ENCODE measurements at places on chromosomes 1 and 21. TPM values are rescaled to one million over a fixed set of nuclear protein-coding genes. Genes with fewer than 3 reads are reported as not detected.

The CATSPERE gene
- total RNA-seq, result 1.1 TPM

The LIX1L gene
- 83.3 TPM for total RNA-seq

The GJB3 gene
- total RNA-seq, result 9.6 TPM

The CAMK2N1 gene
- 0.28 TPM for total RNA-seq

The FCGR1A gene
- not detected for total RNA-seq

The SLC22A15 gene
- total RNA-seq, result 21.9 TPM

The MEF2D gene
- total RNA-seq, result 45.2 TPM

- DNase-seq, result no peak
Observed at GRCh38 chr1:193540511-193540910, 354.1 kb upstream of the B3GALT2 start.

DNA sequence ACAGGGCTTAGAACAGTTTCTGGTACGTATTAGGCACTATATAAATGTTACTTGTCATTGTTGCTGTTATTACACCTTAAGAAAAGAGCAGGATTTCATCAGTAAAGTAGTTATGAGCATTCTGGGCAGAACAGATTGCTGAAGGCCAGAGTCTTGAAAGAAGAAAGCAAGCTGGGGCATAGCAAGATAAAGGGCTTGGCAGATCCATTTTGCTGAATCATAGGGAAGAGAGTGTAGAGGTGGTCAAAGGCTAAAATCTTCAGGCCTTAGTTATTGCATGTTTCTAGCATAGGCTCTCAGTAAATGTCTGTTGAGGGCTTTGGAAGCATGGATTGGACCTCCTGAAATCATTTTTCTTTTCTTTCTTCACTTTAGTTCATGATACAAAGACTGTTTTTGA lies 67.5 kb downstream of the PLA2G4A start:
- DNase-seq, result no peak

DNA sequence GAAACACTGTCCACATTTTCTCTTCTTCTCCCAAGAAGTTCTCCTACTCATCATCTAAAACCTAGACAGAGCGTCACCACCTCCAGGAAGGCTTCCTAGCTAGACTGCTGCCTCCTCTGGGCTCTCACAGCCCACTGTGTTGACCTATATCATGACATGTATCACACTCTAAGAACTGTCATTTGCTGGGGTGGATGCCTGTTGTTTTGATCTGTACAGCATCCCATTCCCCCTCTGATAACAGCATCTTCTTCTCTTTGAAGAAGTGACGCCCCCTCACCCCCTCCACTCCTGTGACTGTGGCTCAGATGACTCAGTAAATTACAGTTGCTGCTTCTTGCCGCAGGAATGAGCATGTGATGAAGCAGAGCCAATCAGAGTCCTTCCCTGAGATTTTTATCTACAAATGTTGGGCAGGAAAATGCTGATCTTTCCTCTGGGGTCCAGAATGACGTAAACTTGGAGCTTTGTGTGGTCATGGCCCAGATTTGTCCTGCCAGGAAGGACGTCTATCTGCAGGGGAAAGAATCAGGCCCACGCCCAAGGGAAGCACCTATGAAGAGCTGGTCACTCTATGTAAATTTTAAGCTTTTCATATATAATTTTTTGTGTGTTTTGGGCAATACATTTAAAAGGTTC lies 28.0 kb upstream of the FOXO6 start:
- DNase-seq, result no peak

- DNase-seq, result no peak
Observed at GRCh38 chr1:157115429-157115838, 15.8 kb upstream of the ETV3L start.

DNA sequence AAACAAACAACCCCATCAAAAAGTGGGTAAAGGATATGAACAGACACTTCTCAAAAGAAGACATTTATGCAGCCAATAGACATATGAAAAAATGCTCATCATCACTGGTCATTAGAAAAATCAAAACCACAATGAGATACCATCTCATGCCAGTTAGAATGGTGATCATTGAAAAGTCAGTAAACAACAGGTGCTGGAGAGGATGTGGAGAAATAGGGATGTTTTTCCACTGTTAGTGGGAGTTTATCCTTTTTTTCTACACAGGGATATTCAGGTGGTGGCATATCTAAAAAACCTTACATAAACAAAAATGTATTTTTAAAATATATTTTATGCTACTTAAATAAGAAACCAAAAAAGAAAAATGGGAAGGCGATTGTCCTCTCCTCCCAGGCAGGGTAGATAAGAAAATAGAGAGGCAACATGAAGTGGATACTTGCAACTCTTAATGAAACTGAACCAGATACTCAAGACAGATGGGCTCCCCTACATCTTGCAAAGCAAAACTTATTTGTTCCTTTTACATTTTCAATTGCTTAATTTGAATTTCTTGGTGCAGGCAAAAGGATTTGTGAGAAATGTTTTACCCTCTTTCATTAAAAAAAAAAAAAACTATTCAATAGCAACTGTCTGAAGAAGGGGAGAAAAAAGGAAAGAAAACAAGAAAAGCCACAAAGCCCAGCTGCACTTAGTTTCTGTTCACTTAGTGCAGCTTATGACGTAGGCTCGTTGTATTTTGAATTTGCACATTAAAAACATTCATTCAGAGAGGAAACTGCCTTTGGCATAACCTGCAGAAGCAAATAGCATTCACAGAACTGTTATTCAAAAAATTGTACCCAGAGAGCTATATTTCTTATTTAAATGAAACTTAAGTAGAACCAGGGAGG lies 36.9 kb upstream of the RGS1 start:
- no peak for DNase-seq

- no peak for DNase-seq
Observed at GRCh38 chr1:45568421-45568820, 15.4 kb upstream of the NASP start.

DNA sequence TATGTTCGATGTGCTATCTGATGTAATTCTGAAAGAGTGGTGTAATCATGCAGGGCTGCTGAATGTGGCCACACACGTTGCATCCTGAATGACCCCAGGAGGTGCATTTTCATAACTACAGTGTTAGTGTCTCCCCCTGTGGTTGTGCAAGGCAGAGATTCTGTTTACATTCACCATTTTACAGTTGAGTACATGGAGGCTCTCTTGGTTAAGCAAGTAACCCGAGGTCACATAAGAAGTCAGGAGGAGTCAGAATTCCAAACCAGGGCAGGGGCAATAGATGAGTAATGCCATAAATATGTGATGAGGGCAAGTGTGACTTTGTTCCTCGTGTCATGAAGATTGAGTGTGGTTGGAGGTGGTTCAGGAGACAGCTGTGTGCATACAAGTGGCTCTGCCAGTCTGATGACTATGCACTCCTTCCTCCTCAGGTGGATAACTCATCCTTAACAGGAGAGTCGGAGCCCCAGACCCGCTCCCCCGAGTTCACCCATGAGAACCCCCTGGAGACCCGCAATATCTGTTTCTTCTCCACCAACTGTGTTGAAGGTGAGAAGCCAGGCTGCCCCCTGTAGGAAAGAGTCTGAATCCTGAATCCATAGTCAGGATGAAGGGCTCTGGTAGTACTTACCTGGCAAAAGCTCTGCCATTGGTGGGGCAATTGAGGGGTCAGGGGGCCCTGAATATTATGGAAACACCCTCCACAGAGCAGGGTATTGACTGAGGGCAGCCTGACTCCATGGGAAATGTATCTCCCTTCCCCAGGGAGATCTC lies 9.3 kb downstream of the ATP1A2 start:
- DNase-seq, result no peak

GRCh38 chr1:212618466-212619210 lies 10.1 kb downstream of the ATF3 start:
- no peak for DNase-seq

GRCh38 chr21:14545906-14546480 lies at the start of gene SAMSN1:
SAMSN1 (minus strand) TSS chr21:14546315; CDS start chr21:14546261, 54 bp downstream.
- no peak for DNase-seq

- no peak for DNase-seq
Observed at GRCh38 chr1:166090244-166090643, 76.6 kb downstream of the FAM78B start.

DNA sequence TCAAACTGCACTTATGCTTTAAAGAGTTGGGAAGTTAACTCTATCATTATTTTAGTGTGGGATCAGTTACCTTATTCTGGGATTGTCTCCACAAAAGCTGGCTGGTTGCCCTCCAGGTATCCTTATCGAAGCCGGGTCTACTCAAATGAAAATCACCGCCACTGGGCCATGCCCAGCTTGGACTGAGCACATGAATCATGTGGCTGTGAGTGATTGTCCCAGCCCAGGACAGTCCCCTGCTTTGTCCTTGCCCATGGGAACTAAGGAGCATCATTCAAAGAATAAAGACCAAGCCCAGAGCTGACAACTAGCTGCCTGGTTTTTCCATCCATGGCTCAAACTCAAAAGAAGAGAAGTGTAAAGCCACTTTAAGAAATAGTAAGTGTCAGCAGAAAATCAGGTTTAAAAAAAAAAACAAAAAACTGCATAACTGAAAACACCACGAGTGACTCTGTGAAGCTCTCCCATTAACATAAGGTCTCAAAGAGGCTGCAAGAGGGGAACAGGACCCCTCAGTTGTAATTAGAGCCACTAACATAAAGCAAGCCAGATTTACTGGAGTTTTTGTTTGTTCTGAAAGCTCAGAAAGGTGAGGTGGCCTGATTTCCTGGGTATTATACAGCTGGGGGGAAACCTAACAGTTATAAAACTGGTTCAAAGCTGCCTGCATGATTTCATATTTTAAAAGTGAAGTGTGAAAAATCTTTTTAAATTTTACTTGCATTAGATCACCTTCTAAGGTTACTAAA lies 91.5 kb downstream of the KIF14 start:
- DNase-seq, result no peak

- DNase-seq, result no peak
Observed at GRCh38 chr1:7671676-7672075, 99.4 kb upstream of the VAMP3 start.

GRCh38 chr1:58804853-58805565 lies 21.2 kb upstream of the JUN start:
- no peak for DNase-seq

GRCh38 chr1:194067772-194068171 lies 881.4 kb upstream of the B3GALT2 start:
- no peak for DNase-seq

- DNase-seq, result no peak
Observed at GRCh38 chr1:30815556-30815955, 58.0 kb upstream of the LAPTM5 start.

DNA sequence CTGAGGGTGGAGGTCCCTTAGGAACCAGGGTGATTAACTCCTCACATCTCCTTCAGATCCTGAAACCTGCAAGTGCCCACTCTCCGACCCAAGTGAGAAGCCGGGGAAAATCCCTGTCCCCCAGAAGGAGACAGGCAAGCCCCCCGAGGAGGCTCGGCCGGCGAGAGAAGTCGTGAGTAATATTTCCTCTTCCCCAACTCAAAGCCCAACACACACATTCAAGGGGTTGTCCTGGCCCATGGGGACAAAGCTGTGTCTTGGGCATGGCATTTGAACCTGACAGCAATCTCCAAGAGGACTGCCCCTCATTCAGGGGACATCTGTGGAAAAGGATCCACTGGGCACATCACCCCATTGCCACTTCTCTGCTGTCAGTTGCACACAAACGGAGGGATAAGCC lies 23.6 kb downstream of the VASH2 start:
- DNase-seq, result no peak

DNA sequence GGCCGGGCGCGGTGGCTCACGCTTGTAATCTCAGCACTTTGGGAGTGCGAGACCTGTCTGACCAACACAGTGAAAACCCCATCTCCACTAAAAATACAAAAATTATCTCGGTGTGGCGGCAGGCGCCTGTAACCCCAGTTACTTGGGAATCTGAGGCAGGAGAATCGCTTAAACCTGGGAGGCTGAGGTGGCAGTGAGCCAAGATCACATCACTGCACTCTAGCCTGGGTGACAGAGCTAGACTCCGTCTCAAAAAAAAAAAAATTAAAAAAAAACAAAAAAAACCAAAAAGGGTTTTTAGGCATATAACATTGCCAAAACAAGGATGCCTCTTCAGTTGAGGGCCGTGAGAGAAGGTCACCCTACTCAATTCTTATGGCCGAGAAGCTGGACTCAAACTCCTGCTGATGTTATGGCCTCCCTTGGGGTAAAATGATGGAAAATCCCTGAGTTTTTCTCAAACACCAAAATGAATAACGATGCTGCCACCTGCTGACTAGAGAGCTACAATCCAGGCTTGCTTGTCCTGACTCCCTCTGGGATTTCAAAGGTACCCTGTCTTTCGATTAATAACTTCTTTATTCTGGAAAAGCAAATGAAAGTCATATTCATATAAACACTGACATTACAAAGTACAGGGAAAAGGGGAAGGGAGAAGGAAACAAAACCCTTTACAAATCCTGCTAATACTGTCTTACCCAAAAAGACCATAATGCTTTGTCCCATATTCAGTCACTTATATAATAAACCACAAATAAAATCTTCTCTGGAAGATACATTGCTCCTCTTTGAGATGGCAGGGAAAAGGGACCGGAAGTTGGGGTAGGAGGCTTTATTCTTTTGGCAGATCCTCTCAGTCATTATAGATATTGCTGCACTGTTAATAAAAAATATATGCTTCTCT lies 10.7 kb downstream of the RAB42 start:
- DNase-seq, result peak; percentile 67

DNA sequence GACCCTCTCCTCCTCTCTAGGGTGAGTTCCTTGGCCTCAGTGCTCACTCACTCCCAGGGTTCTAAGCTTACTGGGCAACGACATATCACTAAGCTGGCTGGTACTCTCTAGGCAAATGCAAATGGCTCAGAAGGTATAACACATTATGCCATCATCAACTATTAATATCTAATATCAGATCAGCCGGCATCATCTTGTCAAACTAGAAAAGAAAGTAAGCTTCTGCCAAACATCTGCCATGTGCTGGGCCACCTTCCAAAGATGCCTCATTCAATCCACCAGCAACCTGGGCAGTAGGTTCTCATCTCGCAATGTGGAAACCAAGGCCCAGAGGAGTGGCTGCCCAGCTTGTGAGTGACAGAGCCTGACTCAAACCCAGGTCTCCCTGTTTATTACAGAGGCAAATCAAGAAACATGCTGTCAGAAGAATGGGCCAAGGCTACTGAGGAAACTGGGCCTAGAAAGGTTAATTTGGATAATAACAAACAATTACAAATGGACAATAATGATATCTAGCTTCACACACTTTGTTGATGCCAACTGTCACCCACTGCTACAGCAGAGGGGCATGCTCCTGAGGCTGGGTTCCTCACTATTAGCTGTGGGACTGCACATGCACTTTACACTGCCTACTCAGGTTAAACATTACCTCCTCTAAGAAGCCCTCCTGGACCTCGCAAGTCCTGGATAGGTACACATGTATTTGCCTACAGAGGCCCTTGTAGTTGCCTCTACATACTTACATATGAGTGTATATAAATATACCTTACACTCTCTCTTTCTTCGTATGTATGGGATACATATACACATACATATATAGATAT lies 183.3 kb upstream of the JUN start:
- DNase-seq, result no peak

- peak; percentile 59 for DNase-seq
Observed at GRCh38 chr1:156876281-156876680, 15.6 kb downstream of the NTRK1 start.

GRCh38 chr1:111553196-111553595 lies 49.8 kb upstream of the ADORA3 start:
- no peak for DNase-seq

GRCh38 chr1:99644279-99645004 lies 1.5 kb upstream of the PALMD start:
- no peak for DNase-seq
